ENCODE measurements at places on chromosomes 5 and 9.

DNA sequence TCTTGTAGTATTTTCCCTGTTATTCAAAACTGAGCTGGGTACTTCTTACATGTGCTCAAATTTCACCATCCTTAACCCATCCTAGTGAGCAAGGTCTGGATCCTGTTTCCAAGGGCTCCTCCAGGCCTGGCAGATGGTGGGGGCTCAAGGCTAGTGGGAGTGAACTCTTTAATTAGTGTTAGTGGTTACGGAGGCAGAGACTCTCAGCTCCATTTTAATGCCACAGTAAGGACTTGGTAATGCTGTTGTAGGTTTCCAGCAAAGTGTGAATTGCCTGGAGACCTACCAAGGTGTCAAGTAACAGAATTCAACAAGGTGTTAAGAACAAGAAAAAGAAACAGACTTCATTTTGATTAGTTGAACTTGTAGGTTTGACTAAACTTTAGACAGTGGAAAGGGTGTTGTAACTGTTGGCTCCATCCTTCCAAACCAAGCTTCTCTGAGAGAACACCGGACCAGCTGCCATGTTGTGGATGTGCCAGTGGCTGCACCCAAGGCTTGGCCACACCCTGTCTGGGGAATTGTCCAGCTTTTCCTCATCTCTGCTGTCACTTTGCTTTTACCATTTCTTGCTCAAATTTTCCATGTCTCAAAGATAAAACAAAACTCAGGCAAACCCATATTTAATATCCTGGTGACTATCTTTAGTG, 98.7 kb downstream of the ADCY2 start:
- no peak for DNase-seq

GRCh38 chr9:98418578-98419259, 163.3 kb upstream of the TBC1D2 start:
- DNase-seq = no peak

DNA sequence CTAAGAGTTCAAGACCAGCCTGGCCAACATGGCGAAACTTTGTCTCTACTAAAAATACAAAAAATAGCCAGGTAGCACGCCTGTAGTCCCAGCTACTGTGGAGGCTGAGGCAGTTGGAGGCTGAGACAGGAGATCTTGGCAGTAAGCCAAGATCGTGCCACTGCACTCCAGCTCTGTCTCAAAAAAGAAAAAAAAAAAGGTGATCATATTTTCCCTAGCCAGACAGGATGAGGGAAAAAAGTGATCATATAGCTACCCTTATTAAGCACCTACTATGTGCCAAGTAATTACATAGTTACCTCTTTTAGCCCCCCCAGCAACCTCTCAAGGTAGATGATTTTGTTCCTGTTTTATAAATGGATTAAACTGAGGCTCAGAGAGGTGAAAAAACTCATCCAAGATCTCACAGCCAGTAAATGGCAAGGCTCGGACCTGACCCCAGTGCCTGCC, 18.1 kb upstream of the RPL26L1 start:
- DNase-seq = no peak

DNA sequence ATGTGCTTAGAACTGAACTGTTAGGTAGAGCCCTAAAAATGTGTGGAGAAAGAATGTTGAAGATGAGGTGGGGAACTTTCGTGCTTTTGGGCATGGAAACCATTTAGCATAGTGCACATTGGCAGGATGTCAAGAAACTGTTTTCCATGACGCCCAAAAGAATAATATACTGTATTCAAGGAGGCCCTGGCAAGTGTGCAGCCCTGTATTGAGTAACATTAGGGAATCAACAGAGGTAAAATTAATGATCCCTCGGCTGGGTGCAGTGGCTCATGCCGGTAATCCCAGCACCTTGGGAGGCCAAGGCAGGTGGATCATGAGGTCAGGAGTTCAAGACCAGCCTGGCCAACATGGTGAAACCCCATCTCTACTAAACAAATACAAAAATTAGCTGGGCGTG, 20.9 kb upstream of the PLIN2 start:
- no peak for DNase-seq

DNA sequence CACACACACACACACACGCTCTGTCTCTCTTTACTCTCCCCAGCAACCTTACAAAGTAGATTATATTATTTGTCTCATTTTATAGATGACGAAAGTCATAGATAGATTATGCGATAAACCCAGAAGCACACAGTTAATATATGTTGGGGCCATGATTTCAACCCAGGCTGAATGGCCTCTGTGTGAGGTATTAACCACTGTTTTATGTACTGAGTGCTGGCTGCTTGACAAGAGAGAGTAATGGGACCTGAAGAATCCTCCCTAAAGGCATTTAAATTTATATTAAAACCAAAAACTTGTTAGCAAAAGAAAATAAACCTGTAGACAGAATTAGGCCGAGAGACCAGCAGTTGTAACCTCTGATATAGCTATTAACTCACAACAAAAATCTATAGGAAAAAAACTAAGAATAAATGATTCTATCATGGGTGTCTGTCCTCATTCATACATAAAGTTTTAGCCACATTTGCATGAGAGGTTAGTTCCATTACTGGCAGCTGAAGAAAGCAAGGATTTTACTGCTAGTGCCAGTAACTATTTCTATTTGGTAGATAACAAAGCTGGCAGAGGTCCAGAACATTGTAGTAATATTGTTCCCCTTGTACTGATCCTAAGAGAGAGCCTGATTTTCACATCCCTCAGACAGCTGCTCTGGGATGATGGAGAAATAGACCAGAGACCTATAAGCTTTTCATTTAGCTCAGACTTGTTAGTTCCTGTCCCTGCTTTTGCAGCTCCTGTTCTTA, 250.9 kb downstream of the ADGRV1 start:
- no peak for DNase-seq

GRCh38 chr5:65796751-65797316, 74.8 kb downstream of the NLN start:
- no peak for DNase-seq

DNA sequence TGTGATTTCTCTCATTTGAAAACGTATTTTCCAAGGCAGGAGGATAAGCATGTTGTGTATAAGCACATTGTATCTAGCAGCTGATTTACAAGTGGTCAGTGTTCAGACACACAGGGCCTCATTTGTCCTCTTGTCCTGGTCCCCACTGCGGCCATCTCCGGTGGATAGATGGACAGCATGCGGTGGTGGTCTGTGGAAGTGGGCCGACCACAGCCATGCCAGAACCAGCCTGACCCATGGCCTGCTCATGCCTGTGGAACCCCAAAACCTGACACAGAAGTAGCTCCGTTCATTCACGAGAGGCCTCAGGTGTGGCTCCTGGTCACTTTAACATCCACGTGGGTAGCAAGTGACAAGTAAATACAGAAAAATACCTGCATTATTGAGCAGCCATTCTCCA, 14.6 kb downstream of the IRX2 start:
- no peak for DNase-seq

- peak; percentile 13 for DNase-seq
Measured at GRCh38 chr9:121807069-121807822, 155.8 kb downstream of the DAB2IP start.

- DNase-seq = no peak
Measured at GRCh38 chr5:78060421-78060820, 234.1 kb downstream of the AP3B1 start.

- no peak for DNase-seq
Measured at GRCh38 chr9:131838530-131839280, 98.8 kb upstream of the RAPGEF1 start.

DNA sequence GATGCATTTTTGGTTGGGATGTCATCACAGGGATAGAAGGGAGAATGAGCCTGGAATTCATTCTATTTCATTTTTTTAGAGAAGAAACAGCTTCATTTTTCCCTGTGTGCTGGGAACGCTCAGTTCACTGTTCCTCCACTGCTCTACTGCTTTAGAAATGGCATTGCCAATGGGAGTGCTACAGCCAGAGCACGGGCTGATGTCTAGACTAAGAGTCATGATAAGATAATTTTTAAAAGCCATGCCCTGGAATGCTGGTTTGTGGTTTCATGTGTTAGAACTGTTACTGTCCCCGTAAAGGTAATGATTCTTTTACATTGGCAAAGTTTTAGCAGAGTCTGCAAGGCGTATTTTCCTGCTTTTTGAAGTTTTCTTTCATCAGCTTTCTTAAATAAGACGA, 119.6 kb downstream of the SEMA6A start:
- no peak for DNase-seq

GRCh38 chr5:151212406-151212798, 11.5 kb downstream of the CCDC69 start:
- DNase-seq = no peak

- DNase-seq = no peak
Measured at GRCh38 chr9:12461763-12462460, 231.3 kb upstream of the TYRP1 start.

DNA sequence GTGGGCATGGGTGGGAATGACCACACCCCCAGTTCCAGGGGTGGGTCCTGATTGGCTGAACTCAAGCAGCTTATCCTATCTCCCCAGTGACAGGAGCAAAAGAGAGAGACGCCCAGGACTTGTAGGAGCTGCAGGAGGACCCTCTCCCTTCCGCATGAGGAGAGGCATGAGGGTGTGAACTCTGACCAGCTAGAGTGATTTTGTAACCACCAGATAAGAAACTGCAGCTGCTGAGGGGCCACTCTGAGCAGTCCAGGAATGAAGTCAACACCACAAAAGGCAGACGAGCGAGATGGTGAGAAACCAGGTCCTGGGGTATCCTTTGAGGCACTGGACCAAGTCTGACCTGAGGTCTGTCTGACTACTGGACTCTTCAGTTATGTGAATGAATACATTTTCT, 521.9 kb downstream of the BNC2 start:
- no peak for DNase-seq

DNA sequence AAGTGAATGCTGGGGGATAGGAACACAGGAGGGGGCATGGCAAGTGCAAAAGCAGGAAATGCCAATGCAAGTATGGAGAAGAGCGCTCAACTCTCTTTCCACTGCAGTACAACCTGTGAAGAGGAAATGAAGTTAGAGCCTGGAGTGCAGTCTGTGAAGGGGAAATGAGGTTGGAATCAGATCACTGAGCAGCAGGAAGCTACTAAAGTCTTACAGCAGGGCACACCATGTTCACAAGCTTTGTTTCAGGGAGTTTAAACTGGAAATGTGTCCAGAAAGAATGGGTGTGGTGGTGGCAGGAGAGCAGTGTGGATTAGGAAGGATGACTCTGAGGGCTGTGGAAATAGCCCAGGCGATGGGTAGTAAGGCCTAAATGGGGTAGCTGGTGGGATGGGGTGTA, 15.4 kb downstream of the ARHGEF37 start:
- DNase-seq = no peak

DNA sequence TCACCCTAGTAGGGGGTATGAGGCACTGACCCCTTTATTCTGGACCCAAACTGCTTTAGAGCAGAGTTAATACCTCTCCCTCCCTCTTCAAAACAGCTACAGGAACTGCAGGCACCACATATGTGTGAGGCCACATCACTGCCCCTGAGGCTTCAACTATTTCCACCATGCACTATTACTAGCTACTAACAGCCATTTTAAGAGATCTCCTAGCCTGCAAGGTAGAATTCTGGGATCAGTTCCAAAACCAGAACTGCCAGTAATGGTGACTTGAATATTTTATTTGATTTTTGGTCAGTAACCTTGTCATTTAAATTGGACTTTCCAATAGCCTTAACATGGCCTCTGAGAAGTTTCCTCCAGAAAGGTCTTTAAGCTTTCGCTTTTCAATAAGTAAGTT, 55.3 kb upstream of the FSD1L start:
- DNase-seq = no peak

GRCh38 chr9:83291196-83291595, 228.3 kb upstream of the RASEF start:
- DNase-seq = no peak

DNA sequence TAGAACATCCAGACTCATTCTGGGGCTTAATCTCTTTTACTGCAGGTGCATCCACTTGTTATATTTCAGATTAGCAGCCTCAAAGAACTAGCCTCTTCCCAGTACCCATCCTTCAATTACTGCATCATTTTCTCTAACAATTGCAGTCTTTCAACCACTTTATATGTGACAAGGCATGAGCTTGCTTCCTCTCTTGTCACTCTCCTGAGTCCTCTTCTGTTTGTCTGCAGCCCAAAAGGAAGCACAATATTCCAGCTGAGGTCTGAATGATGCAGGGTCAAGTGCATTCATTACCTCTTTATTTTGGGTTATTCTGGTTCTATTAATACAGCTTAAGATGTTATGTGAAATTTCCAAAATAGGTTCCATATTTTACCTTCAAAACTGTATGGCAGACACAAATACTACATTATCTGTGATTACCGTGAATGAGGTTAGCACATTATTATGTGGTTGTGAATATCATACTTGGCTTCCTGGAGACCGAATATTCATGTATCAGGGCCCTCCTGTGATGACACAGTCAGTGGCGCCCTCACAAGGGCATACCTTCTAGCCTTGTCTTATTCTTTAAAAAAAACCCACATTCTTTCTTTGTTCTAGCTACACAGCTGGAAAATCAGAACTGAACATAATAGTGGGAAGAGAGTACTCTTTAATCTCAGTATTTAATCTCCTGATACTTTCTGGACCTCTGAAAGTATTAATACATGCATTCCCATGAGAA, 323.8 kb downstream of the PDE4D start:
- DNase-seq = no peak

DNA sequence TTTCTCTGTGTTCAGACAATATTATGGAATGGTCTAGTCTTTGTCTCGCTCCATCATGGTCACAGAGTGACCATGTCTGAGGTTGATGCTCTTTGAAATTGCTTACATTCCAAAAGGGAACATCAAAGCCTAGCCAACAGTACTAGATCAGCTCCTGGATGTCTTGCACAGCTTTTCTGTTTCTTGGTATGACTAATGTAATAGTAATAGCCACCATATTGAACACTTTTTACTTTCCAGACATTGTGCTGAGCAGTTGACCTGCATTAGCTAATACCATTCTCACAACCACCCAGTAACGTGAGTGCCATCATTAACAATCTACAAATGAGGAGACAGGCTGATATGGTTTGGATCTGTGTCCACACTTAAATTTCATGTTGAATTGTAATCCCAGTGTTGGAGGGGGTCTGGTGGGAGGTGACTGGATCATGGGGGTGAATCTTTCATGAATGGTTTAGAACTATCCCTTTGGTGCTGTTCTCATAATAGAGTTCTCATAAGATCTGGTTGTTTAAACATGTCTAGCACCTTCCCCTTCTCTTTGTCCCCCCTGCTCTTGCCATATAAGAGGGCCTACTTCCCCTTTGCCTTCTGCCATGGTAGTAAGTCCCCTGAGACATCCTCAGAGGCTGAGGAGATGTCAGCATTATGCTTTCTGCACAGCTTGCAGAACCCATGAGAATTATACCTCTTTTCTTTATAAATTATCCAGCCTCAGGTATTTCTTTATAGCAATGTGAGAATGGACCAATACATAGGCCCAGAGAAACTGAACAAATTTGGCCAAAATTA, 577.5 kb upstream of the CLINT1 start:
- DNase-seq = no peak

- no peak for DNase-seq
Measured at GRCh38 chr9:17319864-17320263, 185.0 kb downstream of the CNTLN start.

- no peak for DNase-seq
Measured at GRCh38 chr5:33153372-33153771, 287.4 kb upstream of the TARS1 start.

GRCh38 chr5:58410441-58410840, 49.4 kb downstream of the PLK2 start:
- DNase-seq = no peak

- no peak for DNase-seq
Measured at GRCh38 chr5:149640350-149640999, 59.2 kb downstream of the ARHGEF37 start.

GRCh38 chr5:164721656-164722055, 1216.2 kb downstream of the MAT2B start:
- no peak for DNase-seq

GRCh38 chr5:116507941-116508655, 66.5 kb downstream of the SEMA6A start:
- DNase-seq = no peak
